Activated T-helper 2 cell treated with anti-CD3 and anti-CD28 coated beads, Interferon-gamma antibody, Interleukin-2, Interleukin-4, amounts not matched to agents 10 μg/mL and 5 μg/mL and 100 μg/mL, durations not matched to agents 14 hours and 24 hours and 36 hours (primary cell): ENCODE measurements at places on chromosomes 2 and 18.

DNA sequence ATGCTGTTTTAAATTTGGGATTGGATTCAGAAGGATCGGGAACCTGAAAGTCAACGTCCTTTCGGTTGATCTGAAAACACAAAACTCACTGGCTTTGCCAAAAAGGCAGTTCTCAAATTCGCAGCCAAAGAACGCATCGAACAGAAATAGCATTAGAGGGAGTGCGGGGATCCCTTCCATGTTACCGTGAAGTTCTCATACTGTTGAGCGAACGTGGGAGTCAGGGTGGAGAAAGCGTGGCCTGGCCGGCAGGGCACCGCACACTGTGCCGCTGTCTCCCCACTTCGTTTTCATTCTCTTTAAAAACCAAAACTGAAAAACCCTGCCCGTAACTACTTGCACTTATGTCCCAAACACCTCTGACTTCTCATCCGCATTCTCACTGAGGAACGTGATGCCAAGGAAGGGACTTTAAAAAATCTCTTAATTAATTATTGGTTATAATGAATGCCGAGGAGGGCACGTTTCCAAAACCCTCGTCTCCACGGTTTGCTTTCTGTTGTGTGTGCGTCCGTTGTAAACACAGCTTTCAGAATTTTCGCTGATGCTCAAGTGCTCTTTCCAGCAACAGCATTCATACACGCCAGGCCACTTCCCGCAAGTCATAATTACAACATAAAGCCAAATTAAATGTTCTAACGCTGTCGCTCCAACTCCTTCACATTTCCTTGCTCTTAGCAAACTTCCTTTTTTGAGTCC lies 60.9 kb upstream of the TWIST2 start:
- no peak for DNase-seq

- no peak for DNase-seq
Observed at GRCh38 chr2:26648516-26648915, 7.3 kb upstream of the CIB4 start.

- no peak for DNase-seq
Observed at GRCh38 chr18:58992301-58993231, 127.9 kb downstream of the ZNF532 start.

DNA sequence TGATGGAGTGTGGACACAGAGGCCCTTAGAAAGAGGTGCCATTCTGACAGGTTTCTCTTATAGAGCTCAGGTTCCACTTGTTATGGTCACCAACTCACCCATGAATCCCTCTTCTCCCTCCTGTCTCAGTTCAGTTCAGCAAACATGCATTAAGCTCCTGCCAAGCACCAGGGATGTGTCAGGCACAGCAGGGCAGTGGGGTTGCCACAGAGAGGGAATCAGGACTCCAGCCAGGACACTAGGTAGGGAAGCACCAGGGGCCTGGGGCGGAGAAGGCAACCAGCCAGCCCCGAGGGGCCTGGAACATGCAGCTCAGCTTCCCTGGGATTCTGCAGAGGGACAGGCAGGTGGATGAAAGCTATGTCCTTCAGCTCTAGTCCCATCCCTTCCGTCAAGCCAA lies 44.6 kb downstream of the TOGARAM2 start:
- no peak for DNase-seq

- DNase-seq: no peak
Observed at GRCh38 chr18:57900906-57901435, 97.9 kb upstream of the ATP8B1 start.

DNA sequence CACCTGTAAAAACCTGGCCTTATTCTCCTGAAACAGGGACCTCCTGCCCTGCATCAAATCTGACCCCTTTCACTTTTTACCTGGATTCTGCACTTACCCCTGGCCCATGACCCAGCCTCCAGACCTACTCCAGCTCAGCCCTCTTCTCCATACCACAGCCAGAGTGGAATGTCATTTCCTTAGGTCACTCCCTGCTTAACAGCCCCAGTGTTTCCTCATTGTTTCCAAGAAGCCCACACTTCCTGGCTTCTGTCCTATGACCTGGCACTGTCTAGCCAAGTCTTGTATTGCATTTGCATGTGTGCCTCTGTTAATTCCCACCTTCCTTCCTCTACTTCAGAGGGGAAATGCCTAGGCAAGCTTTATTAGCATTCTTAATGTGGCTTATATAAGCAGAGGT lies 51.4 kb upstream of the TRIB2 start:
- DNase-seq: no peak

DNA sequence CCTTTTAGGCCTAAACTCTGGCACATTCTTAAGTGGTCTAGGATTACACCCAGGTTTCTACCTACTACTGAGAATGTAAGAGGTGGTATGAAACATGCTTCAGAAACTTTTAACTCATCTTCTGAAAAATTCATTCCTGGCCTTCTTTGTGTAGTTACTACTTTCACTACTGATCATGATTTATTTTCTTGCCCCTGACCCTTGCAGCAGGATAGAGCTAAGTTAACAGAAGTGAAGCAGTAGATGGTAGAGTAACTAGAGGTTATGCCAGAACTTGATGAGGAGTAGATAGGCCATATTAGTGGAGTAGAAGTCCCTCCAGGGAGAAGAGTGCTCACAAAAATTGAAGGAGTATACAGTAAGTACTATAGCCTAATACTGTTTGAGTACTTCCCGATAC lies 75.5 kb upstream of the MSTN start:
- DNase-seq: no peak

- no peak for DNase-seq
Observed at GRCh38 chr2:86025976-86026743, 79.5 kb downstream of the POLR1A start.

DNA sequence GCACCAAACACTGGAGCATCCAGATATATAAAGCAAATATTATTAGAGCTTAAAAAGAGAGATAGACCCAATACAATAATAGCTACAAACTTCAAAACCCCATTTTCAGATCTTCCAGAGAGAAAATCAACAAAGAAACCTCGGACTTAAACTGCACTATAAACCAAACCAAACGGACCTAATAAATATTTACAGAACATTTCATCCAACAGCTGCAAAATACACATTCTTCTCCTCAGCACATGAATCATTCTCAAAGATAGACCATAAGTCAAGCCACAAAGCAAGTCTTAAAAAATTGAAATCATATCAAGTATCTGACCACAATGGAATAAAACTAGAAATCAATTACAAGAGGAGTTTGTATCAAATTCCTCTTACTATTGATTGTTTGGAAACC lies 140.2 kb upstream of the OTOS start:
- no peak for DNase-seq
